NCI-H187 (cell line): ENCODE measurements at places on chromosomes 2 and 18.

DNA sequence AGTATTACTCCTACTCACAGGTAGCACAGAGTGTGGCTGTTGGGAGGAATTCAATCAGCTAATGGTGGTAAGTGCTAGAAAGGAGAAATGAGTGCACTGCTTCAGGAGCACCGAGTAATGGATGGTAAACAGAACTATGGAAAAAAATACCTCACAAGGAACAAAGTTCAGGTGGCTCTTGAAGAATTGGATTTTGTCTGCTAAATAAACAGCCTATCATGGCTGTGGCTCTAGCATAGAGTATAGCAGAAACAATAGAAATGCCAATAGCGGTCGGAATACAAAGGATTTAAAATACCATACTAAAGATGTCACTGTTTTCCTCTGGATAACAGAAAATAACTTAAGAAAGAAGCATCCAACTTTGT lies 482.5 kb downstream of the NUP35 start:
- DNase-seq, result no peak

DNA sequence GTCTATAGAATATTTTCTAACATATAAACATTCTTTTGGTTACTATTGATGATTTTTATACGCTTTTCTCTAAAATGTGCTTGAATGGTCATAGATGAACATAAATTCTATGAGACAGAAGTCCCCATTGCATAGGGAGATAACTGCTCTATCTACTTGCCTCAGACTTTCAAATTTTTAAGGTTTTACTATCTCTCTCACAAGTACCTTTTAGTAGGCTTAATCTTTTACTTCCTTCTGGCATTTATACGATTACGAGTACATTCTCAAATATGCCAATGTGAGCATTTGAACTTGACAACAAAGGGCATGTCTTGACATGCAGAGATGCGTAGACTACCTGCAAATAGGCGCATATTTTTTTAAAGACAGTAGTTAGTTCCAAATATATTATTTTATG lies 935.9 kb upstream of the LRATD1 start:
- no peak for DNase-seq

GRCh38 chr18:77000527-77000926 lies 132.1 kb downstream of the MBP start:
- no peak for DNase-seq

DNA sequence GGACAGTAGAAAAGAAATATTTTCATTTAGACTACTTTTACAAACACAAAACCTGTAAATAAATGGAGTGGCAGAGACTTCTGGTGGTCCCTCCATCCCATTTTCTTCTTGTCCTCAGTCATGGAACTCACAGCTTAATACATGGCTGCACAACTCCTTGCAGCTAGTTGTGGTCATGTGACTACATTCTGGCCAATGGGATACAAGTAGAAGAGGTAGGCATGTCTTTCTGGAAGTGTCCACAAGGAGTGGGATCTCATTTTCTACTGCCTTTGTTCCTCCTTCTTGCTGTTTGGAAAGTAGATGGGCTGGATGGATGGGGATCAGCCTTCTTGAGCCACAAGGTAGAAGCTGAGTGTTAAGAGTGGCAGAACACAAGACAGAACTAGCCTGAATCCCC lies 555.8 kb downstream of the SATB2 start:
- DNase-seq, result no peak

GRCh38 chr2:26782876-26783704 lies 2.8 kb upstream of the CENPA start:
- no peak for DNase-seq

DNA sequence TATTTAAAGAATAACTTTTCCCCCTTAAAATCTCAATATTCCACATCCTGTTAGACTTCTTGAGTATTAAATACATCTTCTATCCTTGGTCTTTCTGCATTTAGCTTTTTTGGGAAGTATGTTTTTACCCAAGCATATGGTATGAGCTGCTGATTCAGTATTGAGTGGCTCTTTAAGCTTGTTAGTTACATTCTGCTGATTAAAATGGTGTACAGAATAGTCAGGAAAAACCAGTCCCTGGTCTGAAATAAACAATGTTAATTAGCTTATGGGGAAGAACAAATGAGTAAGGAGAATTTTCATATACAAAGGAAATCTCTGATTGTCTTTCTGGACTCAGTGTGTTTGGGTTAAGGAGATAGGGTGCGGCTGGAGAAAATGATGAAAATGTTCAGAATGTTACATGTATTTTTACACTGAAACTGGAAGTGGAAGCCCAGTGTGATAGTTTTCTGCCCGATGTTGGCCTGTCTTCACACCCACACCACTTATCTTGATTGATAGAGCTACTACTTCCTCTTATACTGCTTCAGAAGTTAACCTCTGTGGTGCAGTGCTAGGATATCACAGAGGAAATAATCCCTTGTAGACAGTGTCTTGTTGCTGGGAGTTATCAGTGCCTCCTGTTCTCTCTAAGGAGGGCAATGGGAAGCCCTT lies 84.0 kb downstream of the MSH2 start:
- DNase-seq, result no peak

GRCh38 chr2:8693157-8693821 lies 11.4 kb downstream of the ID2 start:
- no peak for DNase-seq

GRCh38 chr2:17517481-17518211 lies 594 bp downstream of the RAD51AP2 start:
- DNase-seq, result no peak

- DNase-seq, result no peak
Measured at GRCh38 chr18:46226461-46226860, 122.3 kb downstream of the HAUS1 start.

GRCh38 chr2:81876624-81877023 lies 1572.1 kb upstream of the LRRTM1 start:
- no peak for DNase-seq

GRCh38 chr2:51213826-51214225 lies 181.9 kb upstream of the NRXN1 start:
- no peak for DNase-seq

- no peak for DNase-seq
Measured at GRCh38 chr18:11909591-11910026, 1.5 kb upstream of the MPPE1 start.

GRCh38 chr2:19158896-19159295 lies 199.5 kb downstream of the OSR1 start:
- DNase-seq, result no peak

GRCh38 chr2:39664888-39665591 lies 677 bp upstream of the TMEM178A start:
- DNase-seq, result no peak

- DNase-seq, result no peak
Measured at GRCh38 chr2:38533180-38533579, 69.5 kb downstream of the HNRNPLL start.

DNA sequence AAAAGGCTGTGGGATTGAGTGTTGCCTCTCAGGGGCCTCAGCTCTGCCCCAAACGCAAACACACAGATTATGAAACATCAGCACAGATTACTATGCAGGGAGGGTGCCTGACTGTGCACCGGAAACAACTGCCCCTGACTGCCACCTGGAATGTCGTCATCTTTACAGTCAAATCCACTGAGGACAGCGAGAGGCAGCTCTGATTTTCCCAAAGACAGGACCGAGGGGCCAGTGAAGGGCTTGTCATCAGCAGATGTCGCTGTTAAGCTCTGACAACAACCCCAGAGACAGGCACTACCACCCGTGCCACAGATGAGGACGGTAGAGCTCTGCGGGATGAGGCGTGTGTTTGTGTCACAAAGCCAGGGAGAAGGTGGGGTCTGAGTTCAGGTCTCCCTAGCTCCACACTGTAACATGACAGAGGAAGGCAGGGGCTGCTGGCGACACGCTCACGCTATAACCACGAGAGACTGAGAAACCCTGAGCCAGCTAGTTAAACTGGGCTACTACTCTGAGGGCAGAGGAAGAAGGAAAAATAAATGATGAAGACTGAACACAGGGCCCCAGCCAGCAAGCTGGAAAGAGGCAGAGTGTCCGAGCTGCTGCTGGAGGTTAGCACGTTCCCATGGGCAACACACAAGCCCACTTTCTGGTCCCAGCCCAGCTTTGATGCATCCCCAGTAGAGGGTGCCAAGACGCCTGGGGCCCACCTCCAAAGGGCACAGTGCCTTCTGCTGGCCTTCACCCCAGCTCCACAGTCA lies 47.0 kb downstream of the PARD6G start:
- DNase-seq, result no peak

- peak; percentile 4 for DNase-seq
Measured at GRCh38 chr2:233711312-233712008, 1.2 kb upstream of the UGT1A5 start.
